DMS 273 treated with DMSO at 0.1 percent for 48 hours (cell line): ENCODE measurements at places on chromosomes 5 and 9.

GRCh38 chr5:170917113-170917512, 55.3 kb downstream of the RANBP17 start:
- no peak for DNase-seq

DNA sequence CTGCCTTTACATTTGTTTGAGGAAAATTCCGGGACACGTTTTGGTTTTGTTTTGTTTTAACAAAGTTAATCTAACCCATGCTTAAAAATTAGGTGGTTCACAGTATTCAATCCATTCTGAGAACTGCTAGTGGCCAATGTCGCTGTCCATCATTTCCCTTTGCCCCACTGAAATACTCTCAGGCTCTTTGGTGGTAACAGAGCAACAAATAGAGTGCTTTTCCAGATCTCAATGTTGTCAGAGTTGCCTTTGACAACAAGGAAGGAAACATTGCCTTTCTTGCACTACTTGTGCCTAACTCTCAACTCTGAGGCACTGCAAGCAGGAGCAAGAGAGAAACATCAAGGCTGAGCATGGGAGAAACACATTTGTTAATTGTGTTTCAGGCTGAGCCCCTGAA, 154.0 kb downstream of the MCTP1 start:
- DNase-seq: no peak

GRCh38 chr9:21317956-21318923, 13.1 kb upstream of the IFNA5 start:
- peak; percentile 14 for DNase-seq

DNA sequence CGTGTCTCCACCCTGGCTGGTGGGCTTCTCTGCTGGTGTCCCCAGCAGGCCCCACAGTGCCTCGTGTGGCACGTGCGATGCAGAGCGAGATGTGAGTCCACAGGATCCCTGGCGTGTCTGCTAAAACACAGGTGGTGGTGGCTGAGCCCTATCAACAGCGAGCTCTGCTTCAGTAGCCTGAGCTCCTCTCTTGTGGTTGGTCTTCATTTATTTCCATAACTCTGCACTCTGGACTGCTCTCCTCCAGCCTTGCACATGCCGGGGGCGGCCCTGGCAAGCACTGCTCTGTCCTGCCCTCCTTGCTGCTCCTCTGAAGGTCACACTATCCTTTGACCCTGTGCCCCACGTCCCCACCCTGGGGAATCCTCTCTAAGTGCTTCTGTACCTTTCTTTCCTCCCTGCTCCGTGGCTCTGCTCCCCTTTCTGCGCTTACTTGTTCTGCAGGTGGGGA, 59.2 kb downstream of the NSUN2 start:
- no peak for DNase-seq

- no peak for DNase-seq
These were observed 2.5 kb downstream of the EGFL7 start for GRCh38 chr9:136665111-136665703.

GRCh38 chr9:125829743-125830142, 82.6 kb downstream of the PBX3 start:
- no peak for DNase-seq
